ENCODE measurements at places on chromosomes 5 and 9.

DNA sequence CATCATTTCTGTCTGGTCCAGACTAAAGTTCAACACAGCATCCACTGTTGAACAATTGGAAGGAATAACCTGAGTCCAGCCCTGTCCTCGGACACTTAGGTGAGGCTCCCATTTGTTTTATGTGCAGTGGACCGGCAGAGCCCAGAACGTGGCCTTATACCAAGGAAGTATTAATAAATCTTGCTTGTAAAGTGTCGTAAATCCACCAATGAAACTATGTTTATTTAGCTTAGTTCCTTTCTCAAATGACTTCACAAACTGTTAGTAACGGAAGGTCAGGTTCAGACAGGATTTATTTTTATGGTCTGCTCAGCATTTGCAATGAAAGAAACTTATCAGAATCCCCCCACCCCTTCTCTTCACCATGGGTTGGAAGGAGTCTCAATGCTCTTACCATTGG lies 149.5 kb downstream of the PCSK1 start:
- no peak for DNase-seq

- DNase-seq: no peak
These were observed 183.0 kb downstream of the GLIS3 start for GRCh38 chr9:4116723-4117460.

- DNase-seq: no peak
These were observed 468.2 kb upstream of the MEF2C start for GRCh38 chr5:89351222-89351621.

DNA sequence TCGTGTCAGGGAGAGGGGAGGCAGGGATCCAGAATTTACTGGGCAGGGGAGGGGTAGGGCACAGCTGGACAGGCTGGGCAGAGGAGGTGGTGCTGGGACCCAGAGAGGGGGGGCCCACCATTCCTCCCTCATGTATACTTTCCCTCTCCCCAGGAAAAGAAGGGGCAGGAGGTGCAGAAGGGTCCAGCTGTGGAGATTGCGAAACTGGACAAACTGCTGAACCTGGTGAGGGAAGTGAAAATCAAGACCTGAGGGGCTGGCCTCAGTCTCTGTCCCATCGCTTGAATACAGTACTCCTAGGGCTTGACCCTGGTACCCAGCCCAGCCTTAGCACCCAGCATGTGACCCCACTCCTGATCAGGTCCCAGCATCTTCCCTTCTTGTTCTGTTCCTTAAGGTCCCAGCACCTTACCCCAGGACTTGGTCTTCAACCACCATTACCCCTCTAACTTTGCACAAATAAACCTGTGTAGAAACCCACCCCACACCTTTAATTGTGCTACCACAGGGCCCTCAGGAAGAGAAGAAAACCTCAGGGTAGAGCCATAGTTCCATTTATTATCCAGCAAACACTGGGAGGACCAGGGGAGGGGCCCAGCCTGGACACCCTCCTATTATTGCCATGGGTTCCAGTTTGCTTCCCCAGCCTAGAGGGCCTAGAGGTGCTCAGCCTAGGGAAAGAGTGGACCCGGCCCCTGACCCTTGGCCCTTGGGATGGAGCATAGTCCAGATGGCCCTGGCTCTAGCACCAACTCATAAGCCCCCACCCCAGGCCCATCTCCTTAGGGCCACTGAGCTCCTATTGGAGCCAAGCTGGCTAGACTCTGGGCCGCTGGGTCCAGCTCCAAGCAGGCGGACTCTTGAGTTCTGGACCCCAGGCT lies 2.0 kb downstream of the ENHO start:
- DNase-seq: no peak

DNA sequence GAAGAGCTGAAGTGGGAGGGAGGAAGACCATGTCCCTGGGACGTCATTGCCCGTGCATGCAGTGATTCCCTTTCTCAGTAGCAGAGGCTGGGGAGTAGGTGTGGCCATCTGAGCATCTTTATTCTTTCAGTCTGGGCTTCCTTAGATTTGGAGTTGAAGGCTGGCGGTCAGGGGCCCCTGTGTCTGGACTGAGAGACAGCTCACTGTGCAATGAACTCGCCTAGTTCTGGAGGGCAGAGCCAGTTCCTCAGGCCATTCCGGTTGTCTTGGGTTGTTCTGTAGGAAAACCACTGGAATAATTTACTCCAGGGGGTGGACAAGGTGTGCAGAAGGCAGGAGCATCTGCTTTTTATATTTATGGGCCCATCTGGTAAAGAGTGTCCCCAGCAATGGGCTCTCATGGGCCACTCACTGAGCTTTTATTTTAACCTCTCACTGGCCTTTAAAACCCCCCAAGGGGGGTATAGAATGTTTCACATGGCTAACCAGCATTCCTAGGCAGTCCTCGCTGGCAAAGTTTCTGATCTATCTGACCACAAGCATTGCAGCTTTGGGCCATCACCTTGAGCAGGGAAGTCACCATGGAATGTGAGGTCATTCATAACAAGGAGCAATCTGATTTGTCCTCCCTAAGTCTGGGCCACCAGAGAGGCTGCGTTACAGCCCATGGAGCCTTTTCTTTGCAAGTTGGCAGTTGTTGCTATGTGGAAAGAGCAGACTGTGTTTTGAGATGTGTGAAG lies 9.2 kb downstream of the STC2 start:
- no peak for DNase-seq

DNA sequence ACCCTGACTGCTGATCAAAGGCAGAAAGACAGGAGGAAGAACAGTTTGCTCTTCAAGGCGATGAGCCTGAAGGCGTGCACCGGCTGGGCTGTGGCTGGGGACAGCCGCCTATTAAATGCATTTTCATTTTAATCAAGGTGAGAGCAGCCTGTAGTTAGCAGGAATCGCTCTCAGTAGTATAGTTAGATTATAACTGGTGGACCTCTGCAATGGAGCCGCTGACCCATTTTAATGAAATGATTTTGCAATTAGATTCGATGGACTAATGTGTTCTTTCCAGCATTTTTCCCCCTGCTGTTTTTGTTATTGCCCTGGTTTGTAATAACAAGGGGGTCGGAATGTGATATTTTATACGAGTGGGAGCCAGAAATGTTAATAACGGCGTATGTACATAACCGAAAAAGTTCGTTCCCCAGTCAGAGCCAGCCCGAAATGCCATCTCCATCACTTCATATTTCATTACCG lies 185.9 kb upstream of the PANK3 start:
- DNase-seq: no peak

DNA sequence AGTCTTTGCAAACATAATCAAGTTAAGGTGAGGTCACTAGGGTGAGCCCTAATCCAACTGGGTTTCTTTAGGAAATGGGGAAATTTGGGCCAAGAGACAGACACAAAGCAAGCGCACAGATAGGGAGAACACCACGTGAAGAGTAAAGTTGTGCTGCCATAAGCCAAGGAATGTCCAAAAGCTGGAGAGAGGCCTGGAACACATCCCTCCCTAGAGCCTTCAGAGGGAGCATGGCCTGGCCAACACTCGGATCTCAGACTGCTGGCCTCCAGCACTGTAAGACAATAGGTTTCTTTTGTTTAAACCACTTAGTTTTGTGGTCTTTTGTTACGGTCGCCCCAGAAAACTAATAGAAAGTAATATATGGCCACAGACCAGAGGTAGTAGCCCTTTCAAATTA lies 8.1 kb upstream of the ROR2 start:
- DNase-seq: no peak

DNA sequence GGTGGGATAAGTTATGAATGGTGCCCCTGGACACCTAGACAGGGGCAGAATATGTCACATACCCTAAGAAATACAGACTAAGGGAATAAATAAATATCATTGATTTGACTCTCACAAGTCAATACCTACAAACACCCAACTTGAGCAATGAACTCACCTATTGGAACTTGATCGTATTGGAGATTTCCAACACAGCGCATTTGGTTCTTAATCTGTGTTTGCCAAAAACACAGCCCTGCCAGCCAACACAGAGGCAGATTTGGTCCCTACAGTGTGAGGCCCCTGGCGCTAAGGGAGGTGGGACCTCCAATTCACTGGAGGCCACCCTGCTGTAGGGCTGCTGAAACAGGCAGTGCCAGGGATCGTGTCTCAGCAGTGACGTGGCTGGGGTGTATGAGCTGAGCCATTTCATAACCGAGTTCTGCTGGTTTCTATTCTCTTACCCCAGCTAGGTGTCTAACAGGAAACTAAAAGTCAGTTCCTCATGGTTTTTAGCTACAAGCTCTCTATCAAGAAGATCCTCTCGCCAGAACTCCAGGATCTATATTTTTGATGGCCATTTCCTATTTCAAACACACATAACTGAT lies 84.5 kb downstream of the SLC1A1 start:
- DNase-seq: no peak

DNA sequence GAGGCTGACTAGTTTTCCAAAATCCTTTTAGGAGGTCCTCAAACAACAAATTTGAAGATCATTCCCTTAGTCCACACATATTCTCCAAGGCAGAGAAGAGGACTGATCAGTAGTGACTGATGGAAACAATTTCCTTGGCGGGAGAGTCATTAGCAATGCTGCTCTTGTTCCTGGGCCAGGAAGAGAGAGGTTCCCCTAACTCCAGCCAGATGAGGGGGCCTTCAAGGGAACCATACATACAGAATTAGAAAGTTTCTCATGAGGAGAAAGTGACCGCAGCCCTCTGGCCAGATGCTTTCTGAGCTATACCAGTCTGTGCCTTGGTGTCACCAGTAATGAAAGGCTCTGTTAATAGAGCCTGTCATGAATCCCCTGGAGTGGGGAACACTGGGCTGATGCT lies 539.4 kb downstream of the BNC2 start:
- no peak for DNase-seq

DNA sequence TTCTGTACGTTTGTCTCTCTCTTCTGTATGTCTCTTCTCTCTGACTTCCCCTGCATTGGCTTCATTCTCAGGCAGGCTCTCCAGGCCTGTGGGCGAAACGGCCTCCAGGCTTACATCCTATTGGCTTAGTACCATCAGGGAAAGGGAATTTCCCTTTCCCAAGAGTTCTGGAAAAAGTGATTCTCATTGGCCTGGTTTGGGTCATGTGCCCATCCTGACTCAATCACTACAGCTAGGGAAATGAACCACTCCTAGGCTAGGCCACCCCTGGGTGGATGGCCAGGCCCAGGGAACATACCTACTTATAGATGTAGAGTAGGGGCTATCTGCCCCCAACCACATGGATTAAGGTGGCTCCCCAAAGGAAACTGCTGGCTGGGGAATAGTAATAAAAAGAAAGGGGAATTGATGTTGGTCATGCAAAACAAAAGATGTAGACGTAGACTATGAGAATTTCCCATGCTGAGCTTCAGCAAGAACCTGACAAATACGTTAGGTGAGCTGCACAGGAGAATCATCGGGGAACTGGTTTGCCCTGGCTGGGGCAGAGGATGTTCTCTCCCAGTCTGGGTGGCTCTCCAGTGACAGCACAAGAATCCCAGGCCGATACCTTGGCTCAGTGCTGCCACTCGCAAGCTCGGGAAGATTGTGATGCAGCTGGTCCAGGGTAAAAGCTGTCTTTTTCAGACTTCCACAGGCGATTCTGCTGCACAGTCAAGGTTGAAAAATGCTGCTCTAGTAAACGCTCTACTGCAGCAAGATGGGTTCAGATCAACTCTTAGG lies 3.7 kb upstream of the EGR1 start:
- no peak for DNase-seq

DNA sequence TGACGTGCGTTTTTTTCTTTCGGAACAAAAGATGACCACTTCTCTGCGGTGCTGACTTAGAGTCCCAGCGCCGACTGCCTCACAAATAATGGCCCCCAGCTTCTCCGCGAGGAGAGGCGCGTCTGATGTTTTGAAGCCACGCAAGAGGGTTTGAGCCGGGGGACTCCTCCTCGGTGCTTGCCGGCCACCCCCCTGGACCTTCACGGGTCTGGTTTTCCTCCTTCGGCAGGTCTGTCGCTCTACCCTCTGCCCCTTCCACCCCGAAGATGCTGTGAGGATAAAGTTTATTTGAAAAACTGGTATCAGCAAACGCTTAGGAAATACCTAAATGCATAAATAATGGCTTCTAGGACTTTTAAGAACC lies 584 bp downstream of the USP20 start:
- no peak for DNase-seq

- no peak for DNase-seq
These were observed 445.3 kb downstream of the NTRK2 start for GRCh38 chr9:85114799-85115198.

DNA sequence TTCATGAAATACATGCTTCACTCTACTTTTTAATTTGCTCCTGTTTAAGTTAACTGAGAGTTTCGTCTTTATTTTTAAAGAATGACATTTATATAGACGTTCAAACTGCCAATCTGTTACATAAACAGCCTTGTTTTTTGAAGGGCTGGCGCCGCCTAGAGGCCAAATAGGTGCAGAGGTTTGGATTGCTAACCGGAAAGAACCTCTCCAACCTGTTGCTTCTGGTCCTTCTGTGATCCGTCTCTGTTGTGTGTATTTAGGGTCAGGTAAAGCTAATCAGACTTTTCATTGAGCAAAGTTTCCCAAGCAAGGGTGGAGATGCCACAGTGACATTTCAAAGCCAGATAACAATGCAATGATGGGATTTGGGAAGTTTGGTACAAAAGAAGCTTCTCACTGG lies 39.5 kb upstream of the GLIS3 start:
- peak; percentile 71 for DNase-seq

DNA sequence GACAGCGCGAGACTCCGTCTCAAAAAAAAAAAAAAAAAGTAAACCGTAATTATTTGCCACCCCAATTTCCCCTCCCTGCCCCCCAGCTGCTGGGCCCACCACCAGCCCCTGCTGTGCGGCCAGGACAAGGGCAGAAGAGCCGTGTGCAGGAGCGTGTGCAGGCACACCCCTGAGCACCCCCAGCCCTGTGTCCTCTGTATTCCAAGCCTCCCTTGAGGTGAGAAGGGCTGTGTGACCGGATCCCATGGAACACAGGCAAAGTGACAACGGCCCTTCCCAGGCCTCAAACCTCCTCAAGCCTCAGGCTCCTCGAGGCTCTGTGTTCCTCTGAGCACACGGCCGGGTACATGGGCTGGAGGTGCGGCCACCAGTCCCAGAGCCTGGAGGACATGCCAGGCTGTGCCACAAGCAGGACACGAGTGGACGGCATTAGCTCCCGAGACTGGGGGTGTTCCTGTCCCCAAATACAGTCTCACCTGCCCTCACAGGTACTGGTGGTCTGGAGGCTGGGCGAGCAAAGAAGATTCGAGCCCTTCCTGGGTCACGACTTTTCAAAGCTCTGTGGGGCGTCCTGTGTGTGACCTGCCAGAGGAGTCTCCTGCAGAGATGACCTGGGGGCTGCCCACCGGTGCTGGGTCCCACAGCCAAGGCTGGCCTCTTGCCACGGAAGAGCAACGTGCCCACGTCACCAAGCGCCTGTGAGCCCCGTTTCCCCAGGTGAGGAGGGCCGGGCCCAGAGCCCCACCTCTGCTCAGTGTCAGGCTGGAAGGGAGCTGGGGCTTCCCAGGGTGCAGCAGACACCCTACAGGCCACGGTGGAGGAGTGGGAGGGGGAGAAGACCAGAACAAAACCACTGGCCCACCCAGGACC lies 47.1 kb upstream of the SIMC1 start:
- no peak for DNase-seq

GRCh38 chr5:11322133-11322532 lies 561.1 kb upstream of the DAP start:
- DNase-seq: no peak

Data from activated naive CD8-positive, alpha-beta T cell treated with anti-CD3 and anti-CD28 coated beads for 36 hours (primary cell).